PC-3 (cell line): ENCODE measurements at places on chromosomes 12 and 14. TPM values are rescaled to one million over a fixed set of nuclear protein-coding genes. Genes with fewer than 3 reads are reported as not detected.
A peak's percentile ranks its signal among the peaks of the same experiment; 100 is the strongest.

- DNase-seq = no peak
Observed at GRCh38 chr14:94540031-94540794, 21.0 kb upstream of the SERPINA4 start.

DNA sequence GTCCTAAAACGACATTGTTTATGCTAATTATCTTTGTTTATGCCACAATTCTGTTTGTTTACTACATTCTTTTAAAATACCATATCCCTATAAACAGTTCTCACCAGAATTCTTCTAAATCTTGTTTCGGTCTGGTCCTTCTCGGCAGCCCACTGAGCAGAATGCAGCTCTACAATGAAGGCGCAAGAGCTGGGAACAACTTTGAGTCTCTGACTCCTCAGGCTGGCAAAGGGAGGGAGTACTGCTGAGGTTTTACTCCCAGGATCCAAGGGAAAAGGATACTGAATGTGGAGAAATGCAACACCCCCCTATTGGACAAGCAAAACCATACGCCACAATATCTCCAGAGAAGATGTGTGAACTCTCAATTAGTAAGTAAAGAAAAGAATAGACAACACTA is 5.4 kb downstream of the SOX5 start:
- no peak for DNase-seq

Gene OR6C2
- not detected in 2 replicates for total RNA-seq

DNA sequence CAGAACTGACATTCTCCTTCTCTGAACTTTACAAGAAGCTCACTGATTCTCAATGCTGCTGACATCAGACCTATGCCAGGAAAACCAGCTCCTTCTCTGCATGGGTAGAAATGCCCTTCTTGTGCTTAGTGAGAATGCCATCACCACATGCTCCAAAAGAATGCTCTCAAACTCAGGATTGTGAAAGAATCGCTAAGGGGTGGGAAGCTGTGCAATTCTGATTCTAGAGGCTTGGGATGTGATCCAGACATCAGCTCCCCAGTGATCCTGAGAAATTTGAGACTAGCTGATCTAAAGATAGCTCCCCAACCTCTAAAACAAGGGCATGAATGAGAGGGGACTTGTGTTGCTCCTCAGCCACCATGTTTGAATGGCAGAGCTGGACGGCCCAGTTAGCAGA is 113.2 kb downstream of the DPF3 start:
- DNase-seq = no peak

- DNase-seq = no peak
Observed at GRCh38 chr14:34104489-34105397, 153.9 kb upstream of the EGLN3 start.

DNA sequence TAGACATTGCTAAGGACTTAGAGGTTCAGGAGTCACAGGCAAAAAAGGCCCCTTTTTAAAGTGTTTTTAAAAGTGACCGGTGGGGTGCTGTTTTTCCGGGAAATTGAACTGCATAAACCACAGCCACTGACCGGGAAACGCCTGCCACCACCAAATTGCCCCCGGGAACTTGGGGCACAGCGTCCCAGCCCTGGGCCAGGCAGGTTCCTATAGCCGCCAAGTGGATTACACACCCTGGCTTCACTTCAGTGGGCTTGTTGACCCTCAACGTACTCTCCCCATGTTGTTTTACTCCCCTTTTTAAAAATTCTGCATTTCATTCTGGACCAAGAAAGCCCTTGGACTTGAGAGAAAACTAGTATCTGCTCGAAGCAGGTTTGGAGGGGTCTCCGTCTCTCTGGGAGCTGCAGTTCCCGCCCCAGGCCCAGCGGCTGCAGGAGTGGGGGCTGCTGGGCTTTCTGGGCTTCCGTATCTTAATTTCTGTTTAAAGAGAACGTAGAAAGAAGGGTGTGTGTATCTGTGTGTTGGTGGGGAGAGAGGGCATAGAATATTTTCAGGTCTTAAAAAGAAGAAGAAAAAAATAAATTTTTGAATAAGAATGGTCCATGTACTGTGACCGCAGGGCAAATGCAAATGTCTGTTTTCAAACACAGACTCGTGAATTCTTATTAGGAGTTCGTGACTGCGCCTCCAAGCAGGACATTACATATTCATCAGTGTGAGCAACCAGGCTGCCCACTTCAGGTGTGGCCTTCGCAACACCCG is 82.9 kb downstream of the PAPOLA start:
- DNase-seq = no peak

GRCh38 chr14:70045844-70046535 is 142.8 kb downstream of the SLC8A3 start:
- peak; percentile 82 for DNase-seq

DNA sequence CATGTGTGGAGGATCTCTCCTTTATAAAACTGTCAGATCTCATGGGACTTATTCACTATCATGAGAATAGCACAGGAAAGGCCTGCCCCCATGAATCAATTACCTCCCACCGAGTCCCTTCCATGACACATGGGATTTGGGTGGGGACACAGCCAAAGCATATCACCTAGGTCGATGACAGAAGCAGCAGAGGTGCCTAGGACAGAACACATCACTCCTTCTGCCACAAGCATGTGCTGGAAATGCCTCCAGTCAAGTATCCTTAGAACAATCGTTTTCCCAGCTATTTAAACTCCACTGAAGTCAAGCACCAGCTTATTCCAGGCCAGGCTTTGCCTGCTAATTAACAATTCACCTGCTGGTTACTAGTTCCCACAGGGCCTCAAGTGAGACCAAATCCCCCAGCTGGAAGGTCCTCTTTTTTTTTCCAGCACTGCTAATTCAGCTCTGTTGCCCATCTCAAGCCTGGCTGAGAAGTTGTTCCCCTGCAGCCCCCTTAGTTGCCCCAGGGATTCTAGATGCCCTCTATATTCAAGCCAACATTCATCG is 212.3 kb upstream of the NUDT4 start:
- no peak for DNase-seq

GRCh38 chr12:116673681-116674111 is 64.2 kb downstream of the SPRING1 start:
- DNase-seq = peak; percentile 45

Gene SPRYD3
- total RNA-seq = 18.5 and 24.1 TPM in 2 replicates

GRCh38 chr12:47741340-47741703 is 16.0 kb upstream of the ENDOU start:
- DNase-seq = peak; percentile 72

DNA sequence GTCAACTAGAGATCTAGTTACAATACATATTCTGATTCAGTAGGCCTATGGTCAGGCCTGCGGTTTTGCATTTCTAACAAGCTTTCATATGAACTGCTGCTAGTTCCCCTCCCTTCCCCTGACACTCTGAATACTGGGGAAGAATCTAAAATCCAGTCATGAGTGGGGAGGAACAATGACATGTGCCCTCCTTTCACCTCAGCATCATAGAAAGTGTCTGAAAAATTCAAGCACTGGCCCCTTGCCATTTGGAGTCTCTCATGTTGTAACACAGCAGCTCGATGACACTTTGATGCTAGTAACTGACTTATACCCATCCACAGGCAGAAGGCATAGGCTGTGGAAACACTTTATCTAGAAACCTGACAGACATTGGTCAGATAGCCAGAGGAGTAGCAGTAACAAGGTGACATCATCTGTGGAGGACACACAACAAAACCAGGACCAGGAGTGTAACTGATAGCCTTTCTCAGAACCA is 161.9 kb upstream of the RASSF8 start:
- peak; percentile 67 for DNase-seq

Gene UNC79
- total RNA-seq = not detected in 2 replicates

- no peak for DNase-seq
Observed at GRCh38 chr14:100147691-100148464, 11.6 kb downstream of the DEGS2 start.

DNA sequence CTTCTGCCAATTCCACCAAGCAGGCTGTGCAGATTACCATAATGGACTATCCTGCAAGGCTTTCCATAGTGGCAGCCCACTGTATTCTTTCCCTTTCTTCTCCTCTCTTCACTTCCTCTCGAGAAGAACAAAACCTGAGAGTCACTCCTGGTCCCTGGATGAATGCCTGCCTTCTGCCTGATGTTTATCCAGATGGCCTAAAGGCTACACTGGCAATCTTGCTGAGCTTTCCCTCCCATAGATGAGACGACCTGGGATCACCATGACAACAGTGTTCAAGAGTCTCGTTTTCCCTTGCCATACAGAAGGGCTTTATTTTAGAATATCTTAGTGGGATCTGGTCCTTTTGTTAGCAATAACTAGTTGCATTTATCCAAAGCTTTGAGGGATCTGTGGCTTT is 142.3 kb downstream of the RTN1 start:
- no peak for DNase-seq

Gene RPGRIP1
- total RNA-seq = 0.33 TPM in 1 of 2 replicates, not detected in the other
